ENCODE measurements at places on chromosomes 4 and X. TPM values are rescaled to one million over a fixed set of nuclear protein-coding genes. Genes with fewer than 3 reads are reported as not detected.

RHOXF2 gene
- not detected for total RNA-seq

SLC10A6 gene
- total RNA-seq: 0.79 TPM

GLOD5 gene
- not detected for total RNA-seq

ANXA3 gene
- total RNA-seq: 23.8 TPM

ARL9 gene
- not detected for total RNA-seq

TLR6 gene
- under 0.01 TPM for total RNA-seq

MAGEA10 gene
- not detected for total RNA-seq

GRIA2 gene
- total RNA-seq: under 0.01 TPM

KIAA1210 gene
- not detected for total RNA-seq

GRCh38 chrX:9495496-9495895 is 30.6 kb downstream of the TBL1X start:
- DNase-seq: no peak

DNA sequence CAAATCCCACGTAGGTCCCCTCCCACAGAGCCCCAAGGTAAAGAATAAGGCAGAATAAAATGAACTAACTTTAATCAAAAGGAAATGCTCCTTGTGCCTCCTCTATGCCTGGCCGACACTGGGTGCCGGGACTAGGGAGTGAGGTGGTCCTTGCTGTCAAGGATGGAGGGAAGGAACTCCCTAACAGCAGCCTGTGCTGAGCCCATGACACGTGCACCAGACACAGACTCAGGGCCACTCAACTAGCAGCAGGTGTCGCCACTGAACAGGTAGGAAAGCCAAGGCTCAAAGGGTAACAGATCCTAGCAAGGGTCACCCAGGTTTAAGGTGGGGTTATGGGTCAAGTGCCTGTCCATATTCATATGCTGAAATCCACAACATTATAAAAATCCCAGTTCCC is 29.2 kb downstream of the MSX1 start:
- no peak for DNase-seq

DNA sequence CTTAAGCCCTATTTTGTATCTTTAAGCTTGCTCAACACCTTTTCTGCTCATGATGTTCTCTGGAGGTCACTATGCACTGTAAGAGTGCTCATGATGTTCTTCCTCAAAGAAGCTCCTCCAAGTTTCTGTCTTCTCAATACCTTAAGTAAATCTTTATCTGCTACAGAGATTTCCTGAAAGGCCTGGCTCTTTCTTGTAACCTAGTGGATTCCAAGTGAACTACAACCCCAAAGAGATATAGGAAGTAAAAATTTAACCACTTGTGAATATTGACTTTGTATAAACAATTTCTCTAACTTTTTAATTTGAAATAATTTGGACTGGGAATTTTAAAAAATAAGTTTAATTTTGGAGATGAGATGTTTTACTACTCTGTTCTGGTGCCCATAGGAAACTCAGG is 39.3 kb upstream of the XK start:
- DNase-seq: no peak

- no peak for DNase-seq
Observed at GRCh38 chr4:156437666-156438065, 484.0 kb upstream of the CTSO start.

DNA sequence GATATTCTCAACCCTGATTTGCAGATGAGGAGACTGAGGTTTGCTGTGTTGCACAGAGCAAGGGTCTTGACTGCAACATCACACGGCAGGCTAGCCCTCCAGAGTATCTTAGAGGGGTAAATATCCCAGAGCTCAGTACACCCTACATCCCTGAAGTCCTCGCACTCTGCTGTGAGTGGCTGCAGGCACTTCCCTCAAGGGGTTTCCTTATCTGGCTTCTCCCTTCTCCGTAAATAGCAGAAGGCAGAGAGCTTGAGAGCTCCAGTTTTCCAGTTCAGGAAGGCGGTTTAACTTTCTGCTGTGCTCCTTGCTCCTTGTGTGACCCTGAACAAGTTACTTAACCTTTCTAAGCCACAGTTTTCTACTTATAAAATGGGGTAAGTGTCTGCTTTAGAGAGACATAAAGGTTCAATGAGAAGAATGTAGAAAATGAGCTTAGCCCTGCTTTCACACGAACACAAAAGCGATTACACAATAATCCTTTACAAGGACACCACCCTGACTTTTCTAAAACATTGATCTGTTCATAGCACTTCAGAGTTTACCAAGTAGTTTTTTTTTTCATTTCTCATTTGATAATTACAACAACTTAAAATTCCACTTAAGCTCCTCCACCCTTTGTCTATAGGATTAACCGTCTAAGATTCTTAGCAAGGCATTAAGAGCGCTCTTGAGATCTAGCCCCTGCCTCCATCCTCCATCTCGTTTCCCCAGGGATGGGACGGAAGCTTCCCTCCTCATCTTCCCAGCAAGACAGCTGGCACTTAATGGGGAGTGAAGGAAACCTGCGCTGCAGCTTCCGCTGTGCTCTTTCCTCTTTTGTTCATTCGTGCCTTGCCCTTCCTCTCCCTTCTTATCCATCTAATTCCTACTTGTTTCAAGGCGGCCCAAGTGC is 68.4 kb downstream of the TAPT1 start:
- DNase-seq: no peak

DNA sequence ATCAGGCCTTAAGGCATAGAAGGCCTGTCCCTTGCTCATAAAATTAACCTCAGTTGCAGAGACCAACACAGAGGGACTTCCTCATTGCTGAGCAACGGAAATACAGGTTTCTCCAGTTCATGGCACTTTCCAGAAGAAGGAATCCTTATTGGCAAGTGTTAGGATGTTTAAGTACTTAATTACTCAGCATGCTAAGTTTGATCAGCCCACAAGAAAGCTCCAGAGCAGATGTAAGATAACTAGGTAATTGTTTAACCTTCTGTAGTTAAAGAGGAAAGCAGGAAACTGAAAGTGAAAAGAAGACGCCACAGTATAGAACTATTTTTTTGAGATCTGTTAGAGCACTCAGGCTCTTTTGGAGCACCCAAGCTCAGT is 33.5 kb downstream of the SMS start:
- peak; percentile 4 for DNase-seq

- DNase-seq: no peak
Observed at GRCh38 chrX:78384486-78384885, 57.1 kb upstream of the CYSLTR1 start.

DNA sequence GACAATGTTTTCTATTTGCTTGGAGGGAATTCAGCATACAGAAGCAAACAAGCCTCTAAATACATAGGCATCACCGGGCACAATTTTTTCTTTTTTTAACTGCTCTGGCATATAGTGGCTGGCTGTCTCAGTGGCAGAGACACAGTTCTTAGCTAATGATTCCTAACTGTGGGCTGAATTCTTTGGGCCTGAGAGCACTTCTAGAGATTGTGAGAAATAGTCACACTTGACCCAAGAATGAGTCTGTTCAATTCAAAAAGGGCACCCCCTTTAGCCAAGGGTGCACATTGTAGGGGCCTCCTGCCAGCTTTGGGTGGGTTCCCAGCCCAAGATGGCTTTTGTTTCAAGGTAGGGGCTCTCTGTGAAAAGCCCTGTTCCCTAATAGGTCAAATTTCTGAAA is 345.7 kb downstream of the ARHGAP10 start:
- DNase-seq: no peak

DNA sequence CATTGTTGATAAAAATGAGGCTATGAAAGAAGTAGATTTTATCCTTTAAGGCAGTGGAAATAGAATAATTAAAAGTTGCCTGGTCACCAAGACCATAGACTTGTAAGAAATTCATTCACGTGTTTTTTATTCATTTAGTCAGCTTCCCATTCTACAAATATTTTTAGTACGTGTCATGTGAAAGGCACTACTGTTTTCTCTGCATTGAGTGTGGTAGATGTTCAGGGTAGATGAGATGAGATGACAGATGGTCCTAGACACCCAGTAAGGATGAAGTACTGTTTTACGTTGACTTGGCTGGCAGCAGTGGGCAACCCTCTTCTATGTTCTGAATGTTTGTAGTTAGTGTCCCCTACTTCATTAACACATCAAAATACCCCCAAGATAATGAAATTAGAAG is 228.1 kb downstream of the ARHGAP24 start:
- no peak for DNase-seq

- DNase-seq: peak; percentile 60
Observed at GRCh38 chrX:19739683-19740082, 147.7 kb downstream of the SH3KBP1 start.

GRCh38 chr4:79697444-79697843 is 289.4 kb upstream of the GK2 start:
- DNase-seq: no peak

GRCh38 chr4:39715788-39716187 is 17.9 kb downstream of the UBE2K start:
- no peak for DNase-seq

GRCh38 chr4:114497116-114497515 is 101.5 kb upstream of the UGT8 start:
- DNase-seq: no peak

DNA sequence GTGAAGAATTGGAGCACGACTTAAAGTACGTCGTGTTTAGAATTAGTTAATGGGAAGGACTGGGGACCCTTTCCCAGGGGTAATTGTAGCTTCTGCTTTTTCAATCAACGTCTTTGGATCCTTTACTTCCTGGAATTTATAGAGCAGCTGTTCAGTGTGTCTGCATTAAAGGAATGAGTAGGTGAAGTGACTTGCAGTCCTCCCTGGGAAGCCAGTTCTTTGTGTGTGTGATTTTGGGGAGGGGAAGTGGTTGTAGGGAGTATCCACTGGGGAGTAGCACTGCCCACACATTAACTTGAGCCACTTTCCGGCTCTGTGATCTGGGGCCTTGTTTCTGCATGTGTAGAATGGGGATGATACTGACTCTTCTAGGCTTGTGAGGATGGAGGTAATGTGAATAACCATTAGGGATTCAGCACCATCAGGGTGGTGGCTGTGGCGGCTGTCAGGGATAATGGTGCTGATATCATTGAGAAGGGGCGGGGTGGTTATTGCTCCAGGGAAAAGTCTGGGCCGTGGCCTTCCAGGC is 54.7 kb downstream of the TMEM131L start:
- no peak for DNase-seq

- no peak for DNase-seq
Observed at GRCh38 chr4:186027405-186027804, 41.6 kb upstream of the TLR3 start.

GRCh38 chr4:24674279-24674678 is 89.9 kb upstream of the DHX15 start:
- no peak for DNase-seq

DNA sequence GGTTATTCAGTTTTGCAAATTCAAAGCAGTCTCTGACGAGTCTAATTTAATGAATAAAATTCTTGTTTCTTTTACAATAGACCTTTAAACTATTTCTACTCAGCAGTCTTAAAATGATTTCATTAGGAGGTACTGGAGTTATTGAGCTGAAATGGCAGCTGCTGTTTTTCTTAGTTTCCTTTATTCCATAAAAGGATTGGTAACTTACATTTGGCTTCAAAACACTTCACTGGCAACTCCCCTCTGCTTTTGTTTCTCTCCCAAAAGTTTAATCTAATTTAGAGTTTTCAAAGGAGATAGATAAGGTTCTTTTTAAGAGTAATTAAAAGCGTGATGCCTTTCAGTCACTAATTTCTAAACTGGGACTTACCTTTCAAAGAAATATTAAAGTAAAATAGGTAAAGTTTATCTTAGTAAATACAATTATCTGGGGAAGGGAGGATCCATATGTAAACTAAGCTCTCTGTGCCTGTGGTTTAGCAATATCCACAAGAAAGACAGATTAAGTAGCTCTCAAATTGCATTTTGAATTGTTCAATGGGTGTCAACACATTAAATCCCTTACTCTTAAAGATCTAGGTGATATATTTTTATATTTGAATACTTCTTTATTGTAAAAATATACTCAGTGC is 17.1 kb upstream of the PCDH10 start:
- no peak for DNase-seq

DNA sequence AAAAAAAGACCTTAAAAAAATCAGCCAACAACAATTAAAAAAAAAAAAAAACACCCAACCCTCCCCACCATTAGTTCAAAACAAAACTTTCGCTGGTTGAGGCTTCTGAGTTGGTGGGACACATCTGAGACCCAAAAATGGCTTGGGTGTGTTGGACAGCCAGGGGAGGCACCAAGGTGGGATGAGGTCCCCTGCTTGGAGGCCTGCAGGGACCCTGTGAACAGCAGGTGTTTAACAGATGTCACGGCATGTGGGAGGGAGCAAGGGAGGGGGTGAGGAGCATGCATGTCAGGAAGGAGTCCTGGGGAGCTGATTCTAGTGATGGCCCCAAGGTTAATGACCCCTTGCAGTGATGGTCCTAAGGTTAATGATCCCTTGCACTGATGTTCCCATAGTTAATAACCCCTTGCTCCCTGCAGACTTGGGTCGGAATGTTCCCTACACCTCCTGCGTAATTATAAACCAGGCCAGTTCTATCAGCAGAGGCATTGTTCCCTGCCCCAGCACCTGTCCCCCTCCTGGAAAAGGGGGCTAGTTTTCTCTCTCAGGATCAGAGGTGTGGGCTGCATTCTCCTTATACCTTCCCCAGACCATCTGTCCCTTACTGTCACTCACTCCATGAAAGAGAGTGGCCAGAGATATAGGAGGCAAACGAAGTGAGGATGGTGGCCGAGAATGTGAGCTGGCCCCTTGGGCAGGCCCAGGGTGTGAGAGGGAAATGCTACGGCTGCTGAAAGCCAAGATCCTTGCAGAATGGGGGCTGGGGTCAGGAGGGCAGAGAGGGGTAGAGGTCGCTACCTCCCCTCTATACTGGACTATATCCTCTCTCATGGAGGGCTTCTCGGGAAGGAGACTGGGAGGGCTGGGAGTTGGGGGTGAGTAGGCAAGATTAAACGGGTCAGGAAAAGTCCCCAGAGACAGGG is 2.3 kb upstream of the FOXP3 start:
- no peak for DNase-seq

GRCh38 chr4:11503166-11503565 is 74.5 kb upstream of the HS3ST1 start:
- no peak for DNase-seq

GRCh38 chrX:18674417-18674787 is 2.5 kb upstream of the RS1 start:
- DNase-seq: no peak

DNA sequence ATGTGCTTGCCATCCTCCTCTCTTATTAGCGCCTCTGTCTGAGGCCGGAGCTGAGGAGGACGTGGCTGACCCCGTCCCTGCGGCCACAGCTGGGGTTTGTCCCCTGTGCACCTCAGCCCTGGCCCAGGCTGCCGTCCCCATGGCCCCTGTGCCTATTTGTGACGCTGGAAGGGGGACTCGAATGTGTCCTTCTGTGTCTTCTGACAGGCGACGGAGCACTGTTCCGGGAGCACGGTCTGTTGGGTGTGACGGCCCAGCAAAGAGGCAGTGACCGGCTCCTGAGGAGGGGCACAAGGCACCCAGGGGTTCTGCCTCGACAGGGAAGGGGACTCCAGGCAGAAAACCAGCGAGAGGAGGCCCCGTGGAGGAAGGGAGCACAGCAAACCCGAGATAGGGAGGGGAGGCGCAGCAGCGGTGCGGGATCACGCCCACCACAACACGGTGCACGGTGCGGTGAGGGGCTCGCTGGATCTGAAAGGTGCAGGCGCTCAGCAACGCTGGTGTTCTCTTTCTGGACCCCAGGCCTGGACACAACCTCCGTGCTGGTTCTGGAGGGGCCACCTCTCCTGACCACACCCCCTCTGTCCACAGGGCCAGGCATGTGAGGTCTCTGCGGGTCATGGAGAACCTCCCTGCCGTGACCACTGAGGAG is 5.6 kb downstream of the SH3TC1 start:
- DNase-seq: no peak

- no peak for DNase-seq
Observed at GRCh38 chrX:63784346-63784901, 590 bp downstream of the ARHGEF9 start.
